ENCODE measurements at places on chromosomes 11 and 22. TPM values are rescaled to one million over a fixed set of nuclear protein-coding genes. Genes with fewer than 3 reads are reported as not detected.

Gene C1QTNF4
- total RNA-seq, result not detected

Gene BEST1
- 1.1 TPM for total RNA-seq

Gene TSPAN32
- not detected for total RNA-seq

DNA sequence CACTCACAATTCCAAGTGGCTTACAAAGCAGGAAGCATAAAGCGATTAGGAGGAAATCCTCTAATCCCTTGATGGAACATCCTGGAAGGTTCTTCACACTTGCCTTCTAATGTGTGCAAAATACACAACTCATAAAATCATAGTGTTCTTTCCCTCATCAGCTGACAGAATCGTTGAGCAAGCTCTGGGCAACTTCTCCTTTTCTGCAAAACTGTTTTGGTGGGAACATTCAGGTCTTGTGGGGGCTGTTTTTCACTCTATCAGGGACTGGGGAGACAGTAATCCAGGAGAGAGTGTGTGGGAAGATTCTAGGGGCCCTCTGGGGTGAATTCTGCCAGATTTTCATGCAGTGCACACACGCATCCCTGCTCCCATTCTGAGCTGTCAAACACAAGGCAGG is 53.2 kb downstream of the IRAG1 start:
- DNase-seq, result no peak
- no peak overlapping the region for H3K4me3 ChIP-seq
- H3K4me1 ChIP-seq, result no peaks in the 10 kb centered on the region
- H3K36me3 ChIP-seq, result no peaks in the 10 kb centered on the region
- H3K27me3 ChIP-seq, result peaks cover 14% of the 10 kb centered on the region
- no peak overlapping the region for H3K27ac ChIP-seq

DNA sequence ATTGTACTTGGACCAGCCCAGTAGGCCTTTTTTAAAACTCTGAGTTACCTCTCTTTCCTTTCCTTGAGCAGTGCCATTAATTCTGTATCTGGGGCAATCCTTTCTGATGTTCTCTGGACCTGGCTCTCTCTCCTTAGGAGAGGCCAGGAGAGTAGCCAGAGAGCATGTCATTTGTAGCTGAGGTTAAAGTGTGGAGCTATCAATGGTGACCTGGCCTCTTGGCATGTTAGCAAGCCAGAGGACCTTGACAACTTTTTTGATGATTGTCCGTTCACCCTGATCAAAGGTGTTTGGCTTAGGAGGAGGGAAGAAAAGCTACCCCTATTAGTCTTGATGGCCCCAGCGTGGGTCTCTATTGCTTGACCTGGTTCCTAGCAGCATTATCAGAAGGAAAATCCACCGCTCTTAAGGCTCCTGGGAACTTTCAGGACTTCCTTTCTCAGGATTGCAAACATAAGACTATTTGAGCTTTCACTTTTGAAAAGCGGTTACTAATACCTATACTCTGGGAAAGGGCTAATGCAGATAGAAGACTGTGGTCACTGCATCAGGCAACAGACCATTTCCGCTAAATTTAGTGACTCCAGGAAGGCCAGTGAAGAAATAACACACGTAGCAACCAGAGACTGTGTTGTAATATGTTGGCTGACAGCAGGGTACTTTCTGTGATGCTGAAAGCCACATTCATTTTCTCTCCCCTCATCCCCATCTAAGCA is 18.2 kb downstream of the LIMK2 start:
- peaks cover 15% of the 10 kb centered on the region for H3K36me3 ChIP-seq
- no peaks in the 10 kb centered on the region for H3K27me3 ChIP-seq
- H3K27ac ChIP-seq, result peak overlapping the region; percentile 11
- DNase-seq, result no peak
- peaks cover 52% of the 10 kb centered on the region for H3K4me1 ChIP-seq
- H3K4me3 ChIP-seq, result no peak overlapping the region

Measured in Calu3 (cell line).